Endothelial cell (in vitro differentiated cells): ENCODE measurements at places on chromosomes 12 and 14.

DNA sequence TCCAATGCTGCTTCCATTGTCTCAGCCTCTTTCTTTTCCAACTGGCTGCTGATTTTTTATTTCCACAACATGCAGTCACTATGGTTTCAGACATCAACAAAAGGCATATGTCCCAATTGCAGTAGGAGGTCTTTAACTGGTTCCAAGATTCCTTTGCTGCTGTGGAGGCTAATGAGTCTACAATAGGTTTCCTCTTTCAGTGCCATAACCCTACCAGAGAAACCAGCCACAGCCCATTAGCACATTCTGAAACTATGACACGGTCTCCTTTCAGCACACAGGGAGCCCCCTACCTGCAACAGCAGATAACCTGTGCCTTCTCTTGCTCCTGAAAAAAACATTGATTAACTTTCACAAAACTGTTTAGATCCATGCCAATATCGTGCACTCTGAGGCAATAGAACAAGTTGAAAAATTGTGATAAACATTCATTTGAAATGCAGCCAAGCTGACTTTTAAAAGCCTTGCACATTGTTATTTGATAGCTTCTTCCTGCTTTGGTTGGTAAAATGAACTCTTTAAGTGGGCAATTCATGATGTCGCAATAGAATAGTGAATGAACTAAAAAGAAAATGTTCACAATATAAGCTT, 32.4 kb downstream of the PLEKHG7 start:
- DNase-seq, result no peak

DNA sequence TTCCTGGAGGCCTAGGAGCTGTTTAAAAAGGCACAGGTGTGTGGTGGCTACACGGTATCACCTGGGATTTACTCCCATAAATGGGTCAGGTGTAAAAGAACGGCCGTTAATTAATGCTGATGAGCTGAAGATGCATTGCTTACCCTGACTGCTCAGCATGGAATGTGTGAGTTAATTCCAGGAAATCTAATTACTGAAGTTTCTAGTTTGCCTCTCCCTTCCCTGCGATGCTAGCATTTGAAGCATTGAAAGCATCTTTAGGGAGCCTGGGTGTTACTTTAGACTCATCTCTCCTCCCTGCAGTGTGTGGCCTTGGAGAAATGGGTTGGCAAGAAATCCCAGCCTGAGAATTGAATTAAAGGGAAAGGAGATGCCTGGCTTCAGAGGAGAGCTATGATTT, 415.9 kb downstream of the FUT8 start:
- DNase-seq, result no peak

DNA sequence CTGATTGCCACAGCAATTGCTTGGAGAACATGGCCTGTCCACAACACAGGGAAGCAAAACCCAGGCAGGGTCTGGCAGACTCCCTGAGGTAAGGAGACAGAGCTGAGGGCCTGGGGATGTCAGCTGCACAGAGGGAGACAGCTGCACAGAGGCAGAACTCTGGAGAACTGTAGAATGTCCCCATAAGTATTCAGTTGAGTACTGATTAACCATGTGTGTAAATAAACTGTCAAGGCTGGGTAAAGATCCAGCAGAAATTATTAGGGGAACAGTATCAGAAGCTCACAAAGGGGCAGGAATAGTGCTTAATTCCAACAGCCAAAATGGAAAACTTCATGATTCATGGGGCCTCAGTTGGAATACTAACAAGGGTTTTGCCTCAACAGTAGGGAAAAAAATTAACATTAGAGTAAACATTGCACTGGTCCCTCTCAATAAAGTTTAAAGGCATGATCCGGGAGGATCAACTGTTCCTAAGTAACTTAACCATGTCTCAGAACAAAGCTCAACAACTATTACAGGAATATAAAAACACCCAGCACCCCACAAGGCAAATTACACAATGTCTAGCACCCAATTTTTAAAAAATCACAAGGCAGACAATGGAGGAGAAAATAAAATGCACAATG, 201.3 kb upstream of the RASSF8 start:
- DNase-seq, result no peak

- DNase-seq, result no peak
These were observed 47.7 kb upstream of the PAPLN start for GRCh38 chr14:73189651-73190050.

DNA sequence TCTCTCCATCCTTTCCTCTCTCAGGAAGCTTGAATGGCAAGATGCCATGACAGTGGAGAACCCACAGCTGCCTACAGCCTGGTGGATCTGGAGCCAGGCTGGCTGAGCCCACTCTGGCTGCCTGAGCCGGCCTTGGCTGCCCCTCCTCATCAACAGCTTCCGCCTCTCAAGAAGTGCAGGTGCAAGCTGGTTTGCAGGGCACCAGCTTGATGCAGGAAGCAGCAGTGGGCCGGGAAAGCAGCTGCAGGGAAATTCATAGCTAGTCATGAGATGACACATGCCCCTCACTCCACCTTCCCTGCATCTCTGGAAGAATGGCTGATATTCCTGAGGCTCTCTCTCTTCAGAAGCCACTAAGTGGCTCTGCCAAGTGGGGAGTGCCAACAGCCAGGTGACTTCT, 289.1 kb downstream of the RPS29 start:
- DNase-seq, result no peak

DNA sequence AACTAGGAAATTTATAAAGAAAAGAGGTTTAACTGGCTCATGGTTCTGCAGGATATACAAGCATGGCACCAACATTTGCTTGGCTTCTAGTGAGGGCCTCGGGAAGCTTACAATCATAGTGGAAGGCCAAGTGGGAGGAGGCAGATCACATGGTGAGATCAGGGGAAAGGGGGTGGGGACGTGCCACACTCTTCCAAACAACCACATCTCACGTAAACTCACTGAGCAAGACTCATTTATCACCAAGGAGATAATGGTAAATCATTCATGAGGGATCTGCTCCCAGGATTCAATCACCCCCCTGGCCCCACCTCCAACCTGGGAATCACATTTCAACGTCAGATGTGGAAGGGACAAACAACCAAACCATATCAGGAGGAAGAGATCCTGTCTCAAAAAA, 35.8 kb downstream of the NUMB start:
- no peak for DNase-seq

- DNase-seq, result no peak
These were observed 661.0 kb downstream of the RPS29 start for GRCh38 chr14:48925184-48925583.

DNA sequence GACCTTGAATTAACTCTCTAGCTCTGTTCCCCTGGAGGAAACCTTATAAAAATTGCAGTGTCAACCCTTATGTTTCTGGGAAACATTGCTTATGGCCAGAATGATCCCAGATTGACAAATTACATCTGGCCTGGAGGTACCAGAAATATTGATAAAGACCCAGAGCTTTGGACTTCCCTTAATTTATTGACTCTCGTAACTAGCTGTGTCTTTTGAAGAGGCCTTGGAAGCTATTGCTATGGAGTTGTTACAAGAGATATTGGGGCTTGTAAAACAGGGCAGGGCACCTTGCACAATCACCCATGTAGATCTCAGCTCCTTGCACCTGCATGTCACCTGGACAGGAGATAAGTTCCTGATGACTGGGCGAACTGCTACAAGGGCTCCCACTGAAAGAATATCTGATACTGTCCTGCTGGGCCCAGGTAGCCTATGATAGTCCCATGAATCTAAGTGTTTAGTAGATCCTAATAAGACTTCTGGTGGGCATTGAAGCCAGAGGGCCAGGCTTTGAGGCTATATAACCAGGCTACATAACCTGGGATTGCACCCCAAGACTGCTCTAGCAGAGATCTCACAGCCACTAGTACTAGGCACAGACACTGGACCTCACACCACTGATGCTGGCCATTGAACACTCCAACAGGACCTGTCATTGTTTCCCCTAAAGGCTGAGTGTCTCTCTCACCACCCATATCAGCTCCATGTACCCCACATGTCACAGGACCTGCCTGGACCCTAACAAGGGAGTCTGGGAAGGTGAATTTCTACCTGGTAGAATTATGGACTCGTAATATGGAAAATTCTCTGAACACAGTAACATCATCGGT, 135.7 kb upstream of the PWP1 start:
- no peak for DNase-seq

DNA sequence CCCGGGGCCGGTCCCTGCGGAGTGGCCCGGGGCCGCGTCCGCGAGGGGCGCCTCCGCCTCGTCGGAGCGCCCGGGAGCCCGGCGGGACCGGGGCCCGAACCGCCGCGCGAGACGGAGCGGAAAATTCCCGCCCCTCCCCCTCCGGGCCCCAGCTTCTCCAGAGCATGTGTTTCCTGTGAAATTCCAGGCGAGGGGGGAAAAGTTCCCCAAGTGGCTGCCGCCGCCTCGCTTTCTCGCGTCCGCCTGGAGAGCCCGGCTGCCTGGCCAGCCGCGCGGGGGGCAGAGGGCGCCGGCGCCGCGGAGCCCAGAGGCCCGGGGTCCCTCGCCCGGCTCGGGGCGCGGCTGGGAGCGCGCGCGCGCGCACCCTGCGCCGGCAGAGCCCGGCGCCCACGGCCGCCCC, 904 bp downstream of the CACNA1C start:
- peak; percentile 36 for DNase-seq

DNA sequence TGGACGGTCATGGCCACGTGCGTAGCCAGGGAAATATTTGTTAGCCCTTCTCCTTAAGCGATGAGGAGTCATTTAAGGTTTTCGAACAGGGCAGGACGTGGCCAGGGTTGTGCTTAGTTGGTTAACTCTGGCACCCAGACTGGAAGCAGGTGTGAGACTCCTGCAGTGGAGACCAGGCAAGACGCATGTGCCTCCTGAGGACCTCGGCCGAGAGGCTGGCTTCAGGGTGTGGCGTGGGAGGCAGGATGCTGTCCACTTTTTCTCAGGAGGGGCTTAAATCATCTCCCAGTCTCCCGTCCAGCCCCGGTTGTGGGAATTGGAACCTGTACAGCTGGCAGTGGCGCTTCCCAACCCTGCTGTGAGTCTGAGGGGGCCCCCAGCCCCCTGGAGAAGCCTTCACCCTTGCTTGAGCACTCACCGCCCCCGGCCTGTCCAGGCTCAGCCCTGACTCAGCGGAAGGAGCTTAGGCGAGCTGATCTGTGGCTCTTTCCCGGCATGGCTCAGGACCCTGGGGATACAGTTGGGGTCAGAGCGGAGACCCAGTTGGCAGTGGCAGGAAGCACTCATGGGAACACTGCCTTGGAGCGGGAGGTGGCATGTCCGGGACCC, 46.3 kb upstream of the TSPAN9 start:
- DNase-seq, result no peak

GRCh38 chr14:103848175-103849077, 1.1 kb upstream of the PPP1R13B start:
- DNase-seq, result peak; percentile 33

DNA sequence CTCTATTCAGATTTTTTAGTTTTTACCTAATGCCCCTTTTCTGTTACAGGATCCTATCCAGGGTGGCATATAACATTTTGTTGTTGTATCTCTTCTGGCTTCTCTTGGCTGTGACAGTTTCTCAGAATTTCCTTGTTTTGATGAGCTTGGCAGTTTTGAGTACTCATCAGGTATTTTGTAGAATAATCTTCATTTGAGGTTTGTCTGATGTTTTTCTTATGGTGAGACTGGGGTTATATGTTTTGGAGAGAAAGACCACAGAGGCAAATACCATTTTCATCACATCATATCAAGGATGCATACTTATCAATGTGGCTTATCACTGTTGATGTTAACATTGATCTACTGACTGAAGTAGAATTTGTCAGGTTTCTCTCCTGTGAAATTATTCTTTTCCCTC, 14.0 kb upstream of the LYZ start:
- no peak for DNase-seq

DNA sequence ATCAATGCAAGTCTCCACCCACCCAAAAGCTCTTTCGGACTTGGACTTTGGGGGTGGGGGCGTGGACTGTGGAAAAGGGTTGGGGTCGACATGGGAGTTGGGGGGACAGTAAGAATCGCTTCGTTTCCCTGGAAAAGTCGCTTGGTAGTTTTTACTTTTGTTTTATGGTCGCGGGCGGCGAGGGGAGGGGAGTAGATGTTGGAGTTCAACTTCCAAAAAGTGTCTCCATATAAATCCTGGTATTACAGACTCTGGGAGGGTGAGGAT, 568 bp upstream of the BCL11B start:
- DNase-seq, result no peak

DNA sequence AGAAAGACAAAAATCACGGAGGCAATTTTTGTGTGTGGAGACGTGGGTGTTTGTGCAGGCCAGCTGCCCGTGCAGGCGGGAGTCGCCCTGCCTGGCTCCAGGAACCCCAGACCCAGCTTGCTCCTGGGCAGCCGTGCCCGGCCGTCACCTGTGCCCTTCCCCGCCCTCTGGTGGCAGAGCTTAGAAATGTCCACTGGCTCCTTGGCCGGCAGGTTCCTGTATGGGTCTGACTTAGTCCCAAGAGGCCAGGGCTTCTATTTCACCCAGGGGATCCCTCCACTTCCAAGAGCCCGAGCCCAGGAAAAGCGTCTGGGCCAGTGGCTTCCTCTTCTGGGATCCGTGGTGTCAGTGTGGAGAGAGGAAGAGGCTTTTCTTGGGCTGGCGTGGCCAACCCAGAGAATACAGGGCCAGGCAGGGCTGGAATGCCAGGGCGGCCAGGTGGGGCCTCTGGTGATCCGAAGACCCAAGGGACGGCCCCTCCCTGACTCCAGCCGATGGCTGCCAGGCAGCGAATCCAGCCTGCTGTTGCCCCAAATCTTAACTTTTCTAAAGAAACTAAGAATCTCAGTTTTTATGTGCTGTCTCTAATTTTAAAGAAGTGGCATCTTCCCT, 120.9 kb downstream of the TMEM132C start:
- no peak for DNase-seq

- DNase-seq, result no peak
These were observed 15.3 kb downstream of the WDR20 start for GRCh38 chr14:102154821-102155549.

GRCh38 chr12:67782573-67782972, 134.0 kb downstream of the DYRK2 start:
- no peak for DNase-seq

DNA sequence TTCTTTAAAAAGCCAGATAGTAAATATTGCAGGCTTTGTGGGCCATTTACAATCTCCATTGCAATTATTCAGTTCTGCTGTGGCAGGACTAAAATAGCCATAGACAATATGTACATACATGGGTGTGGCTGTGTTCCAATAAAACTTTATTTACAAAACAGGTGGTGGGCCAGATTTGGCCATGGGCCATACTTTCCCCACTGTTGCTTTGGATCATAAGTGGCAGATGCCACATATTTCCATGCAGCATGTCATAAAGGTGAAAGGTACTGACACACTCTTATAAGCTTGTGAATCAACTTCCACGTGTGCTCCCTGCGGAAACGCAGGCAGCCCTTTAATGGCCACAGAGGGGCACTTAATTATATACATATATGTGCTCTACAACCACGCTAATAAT, 244.4 kb upstream of the FOXN3 start:
- DNase-seq, result no peak
